ENCODE measurements at places on chromosomes 5 and 9.

DNA sequence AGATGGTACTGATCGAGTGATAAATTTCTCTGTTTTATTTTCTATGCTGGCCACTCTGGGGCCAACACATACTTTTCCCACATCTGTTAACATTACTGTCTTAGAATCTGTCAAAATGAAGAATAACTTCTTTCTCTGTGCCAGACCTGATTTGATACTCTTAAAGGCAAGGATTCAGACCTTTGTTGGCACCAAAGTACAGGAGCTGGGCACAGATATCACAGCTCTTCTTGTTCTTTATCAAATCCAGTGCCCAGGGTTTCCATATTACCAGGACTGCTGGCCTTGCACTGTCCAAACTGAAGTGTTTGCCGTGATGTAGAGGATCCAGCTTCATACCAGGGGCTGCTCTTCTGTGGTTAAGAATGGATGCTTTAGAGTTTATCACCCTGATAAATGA, 20.9 kb downstream of the ZNF474 start:
- peak; percentile 65 for DNase-seq

DNA sequence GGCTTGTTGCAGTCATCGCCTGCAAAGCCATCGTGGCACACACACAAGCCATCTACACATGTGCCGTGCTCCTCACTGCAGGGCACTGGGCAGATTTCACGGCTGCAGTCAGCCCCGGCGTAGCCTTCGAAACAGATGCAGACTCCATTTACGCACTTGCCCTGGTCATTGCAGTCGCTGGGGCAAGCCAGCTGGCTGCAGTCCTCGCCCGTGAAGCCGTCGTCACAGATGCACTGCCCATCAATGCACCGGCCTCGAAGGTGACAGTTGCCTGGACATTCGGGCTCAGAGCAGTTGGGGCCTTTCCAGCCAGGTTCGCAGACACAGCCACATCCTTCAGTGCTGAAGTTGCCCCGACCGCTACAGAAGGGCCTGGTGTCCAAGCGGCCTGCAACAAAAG, 31.1 kb downstream of the TNC start:
- DNase-seq = no peak

DNA sequence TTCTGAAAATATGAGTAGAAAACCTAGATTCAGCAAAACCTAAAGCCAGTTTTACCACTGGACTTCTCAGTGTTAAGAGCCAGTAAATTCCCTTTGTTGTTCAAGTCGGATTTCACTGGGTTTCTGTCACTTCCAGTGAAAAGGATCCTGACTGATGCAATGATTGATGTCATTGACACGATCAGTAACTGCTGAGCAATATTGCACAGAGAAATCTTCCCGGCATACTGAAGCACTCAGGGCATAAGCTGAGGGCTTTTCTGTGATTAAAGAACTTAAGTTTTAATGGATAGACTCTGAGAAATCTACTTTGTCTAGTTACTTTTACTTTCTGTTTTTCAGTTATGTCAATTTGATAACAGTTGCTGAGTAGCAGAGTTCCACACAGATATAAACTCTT, 61.9 kb downstream of the DENND1A start:
- DNase-seq = no peak

DNA sequence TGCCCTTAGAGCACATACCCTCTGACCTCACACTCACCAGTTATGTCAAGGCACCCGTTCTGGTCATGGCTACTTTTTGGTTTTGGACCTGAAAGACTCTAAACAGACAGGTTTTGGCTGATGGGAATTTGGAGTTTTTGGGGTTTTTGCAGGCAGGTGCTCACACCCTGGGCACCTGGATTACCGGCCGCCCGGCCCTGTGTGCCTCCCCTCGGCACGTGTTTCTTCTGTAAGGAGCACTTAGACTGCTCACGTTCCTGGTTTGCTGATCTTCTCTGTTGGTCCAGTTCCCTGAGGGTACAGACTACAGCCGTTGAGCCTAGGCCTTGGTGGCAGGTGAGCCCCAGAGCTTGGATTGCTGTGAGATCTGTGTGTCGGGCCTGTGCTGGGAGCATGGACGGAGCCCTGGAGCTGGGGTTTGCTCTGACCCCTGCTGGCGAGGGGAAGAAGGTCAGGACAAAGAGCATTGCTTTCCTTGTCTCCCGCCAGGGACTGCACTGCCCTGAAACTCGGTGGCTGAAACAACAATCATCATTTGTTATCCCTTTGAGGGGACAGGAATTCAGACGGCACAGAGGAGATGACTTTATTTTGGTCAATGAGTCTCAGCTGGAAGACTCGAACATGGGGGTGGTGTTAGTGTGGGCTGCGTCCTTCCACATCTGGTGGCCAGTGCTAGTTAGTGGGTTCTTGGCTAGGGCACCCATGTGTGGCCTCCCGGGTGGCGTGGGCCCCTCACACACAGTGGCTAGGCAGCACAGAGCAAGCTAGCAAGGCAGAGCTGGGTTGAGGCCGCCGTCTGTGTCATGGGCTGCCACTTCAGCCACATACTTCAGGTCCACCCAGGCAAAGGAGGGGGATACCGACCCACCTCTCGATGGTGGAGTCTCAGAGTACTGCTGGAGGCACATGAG, 76.4 kb downstream of the EHMT1 start:
- DNase-seq = no peak

- DNase-seq = no peak
These were observed 141.8 kb downstream of the UNC13B start for GRCh38 chr9:35303567-35303966.

- no peak for DNase-seq
These were observed 117.7 kb upstream of the ACTBL2 start for GRCh38 chr5:57600321-57600720.

DNA sequence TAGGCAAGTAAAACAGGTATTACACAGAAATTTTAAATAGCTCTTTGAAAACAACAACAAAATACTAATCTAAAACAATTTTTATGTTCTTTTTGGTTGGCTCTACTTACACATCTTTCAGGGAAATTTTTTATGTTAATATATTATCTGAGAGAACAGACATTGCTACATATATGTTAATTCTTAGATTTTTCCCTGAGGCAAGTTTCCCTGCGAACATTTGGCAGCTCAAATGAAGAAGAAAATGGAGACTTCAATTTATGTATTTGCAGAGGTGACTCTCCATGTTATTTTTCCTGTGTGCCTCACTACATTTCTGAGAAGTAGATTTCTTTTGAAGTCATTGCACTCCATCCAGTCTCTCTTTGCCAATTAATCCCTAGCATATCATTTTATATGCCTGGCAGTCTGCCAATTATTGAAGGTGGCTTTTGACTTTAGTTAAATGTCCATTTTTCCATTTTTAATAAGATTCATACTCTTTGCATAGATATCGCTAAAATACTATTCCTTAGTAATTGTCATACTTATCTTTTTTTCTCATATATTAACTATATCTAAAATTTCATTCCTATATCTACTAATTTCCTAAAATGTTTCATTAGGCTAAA, 908.2 kb upstream of the CDH10 start:
- DNase-seq = no peak

DNA sequence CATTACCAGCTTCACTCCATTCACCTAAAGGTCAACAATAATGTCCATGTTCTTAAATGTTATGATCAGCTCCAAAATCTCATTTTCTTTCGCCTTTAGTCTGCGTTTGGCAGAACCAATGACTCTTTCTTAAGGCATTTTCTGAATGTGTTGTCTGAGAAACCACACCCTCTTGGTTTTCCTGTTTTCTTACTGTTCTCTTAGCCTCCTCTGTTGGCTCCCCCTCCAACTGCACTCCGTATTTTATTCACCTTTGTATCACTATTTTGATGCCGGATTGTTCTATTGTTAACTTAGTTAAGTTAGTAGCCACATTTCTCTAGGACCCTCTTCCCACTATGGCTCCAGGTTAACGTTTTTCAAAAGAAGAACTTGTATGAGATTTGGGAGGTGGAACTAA, 185.6 kb downstream of the DMAC1 start:
- peak; percentile 19 for DNase-seq

DNA sequence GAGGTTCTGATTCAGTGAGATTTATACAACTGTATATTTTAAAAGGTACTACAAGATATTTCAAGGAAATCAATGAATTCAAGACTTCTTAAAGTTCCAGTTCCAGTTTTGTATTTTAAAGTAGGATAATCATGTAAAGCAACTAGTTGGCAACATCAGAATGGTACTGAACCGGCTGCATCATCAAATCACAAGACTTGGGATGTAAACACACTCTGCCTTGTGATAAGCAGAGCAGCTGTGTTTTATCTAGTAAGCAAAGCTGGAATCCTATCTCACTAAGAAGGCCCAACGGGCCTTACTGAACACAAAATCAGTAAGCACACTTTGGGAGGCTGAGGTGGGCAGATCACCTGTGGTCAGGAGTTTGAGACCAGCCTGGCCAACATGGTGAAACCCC, 327.2 kb upstream of the NREP start:
- no peak for DNase-seq

GRCh38 chr5:151772846-151773561, 1.2 kb downstream of the G3BP1 start:
- DNase-seq = peak; percentile 45

All from A172 (cell line).